ENCODE measurements at places on chromosomes 16 and 17.

DNA sequence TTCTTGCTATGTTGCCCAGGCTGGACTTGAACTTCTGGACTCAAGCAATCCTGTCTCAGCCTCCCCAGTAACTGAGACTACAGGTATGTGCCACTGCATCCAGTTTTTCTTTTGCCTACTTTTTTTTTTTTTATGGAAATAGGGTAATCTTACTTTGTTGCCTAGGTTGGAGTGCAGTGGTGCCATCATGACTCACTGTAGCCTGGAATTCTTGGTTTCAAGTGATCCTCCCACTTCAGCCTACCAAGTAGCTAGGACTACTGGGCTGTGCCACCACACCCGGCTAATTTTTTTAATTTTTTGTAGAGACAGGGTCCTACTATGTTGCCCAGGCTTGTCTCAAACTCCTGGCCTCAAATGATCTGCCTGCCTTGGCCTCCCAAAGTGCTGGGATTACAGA, 10.0 kb downstream of the LRRC36 start:
- DNase-seq = no peak

GRCh38 chr17:70107904-70108565, 33.0 kb downstream of the KCNJ16 start:
- no peak for DNase-seq

- no peak for DNase-seq
Measured at GRCh38 chr16:87736008-87736382, 29.8 kb downstream of the KLHDC4 start.

DNA sequence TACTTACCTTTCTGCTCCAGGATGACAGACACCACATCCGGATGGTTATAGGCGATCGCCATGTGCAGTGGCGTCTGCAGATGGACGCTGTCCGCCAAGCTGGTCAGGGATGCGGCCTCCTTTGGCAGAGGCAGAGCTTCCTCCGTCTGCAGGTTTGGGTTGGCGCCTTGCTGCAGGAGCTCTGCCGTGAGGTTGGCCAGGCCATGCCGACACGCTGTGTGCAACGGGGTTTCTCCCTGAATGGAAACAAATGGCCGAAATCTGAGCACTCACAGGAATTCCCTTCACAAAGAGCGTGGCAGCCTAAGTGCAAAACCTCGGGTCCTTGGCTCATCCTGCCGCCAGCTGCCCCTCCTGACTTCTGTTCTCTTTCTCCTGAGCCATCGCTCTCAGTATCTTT, 41.8 kb downstream of the CYB5D2 start:
- DNase-seq = no peak

DNA sequence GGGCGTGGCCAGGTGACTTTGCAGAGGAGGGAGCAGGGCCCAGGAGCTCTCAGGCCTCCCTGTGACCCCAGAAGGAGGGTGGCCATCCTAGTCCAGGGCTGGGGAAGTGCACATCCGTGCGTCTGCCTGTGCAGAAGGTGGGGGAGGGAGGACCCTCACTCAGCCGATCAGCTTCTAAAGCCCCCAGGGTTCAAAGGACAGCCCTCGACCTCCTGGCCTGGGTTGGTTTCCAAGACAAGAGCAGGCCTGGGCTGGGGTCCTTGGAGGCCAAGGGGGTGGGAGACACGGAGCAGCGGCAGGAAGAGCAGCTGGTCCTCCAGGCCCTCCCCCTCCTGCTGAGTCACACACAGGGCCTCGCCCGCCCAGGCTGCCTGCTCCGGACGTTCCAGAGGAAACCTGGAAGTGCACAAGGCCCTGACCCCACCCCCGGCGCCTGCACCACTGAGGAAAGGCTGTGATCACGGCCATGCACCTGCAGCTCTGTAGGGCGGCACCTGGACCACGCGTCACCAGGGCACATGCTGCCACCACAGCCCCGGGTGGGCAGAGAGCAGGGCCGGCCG, 67.1 kb upstream of the ZNF469 start:
- no peak for DNase-seq

- no peak for DNase-seq
Measured at GRCh38 chr16:88078111-88078775, 127.0 kb downstream of the BANP start.

DNA sequence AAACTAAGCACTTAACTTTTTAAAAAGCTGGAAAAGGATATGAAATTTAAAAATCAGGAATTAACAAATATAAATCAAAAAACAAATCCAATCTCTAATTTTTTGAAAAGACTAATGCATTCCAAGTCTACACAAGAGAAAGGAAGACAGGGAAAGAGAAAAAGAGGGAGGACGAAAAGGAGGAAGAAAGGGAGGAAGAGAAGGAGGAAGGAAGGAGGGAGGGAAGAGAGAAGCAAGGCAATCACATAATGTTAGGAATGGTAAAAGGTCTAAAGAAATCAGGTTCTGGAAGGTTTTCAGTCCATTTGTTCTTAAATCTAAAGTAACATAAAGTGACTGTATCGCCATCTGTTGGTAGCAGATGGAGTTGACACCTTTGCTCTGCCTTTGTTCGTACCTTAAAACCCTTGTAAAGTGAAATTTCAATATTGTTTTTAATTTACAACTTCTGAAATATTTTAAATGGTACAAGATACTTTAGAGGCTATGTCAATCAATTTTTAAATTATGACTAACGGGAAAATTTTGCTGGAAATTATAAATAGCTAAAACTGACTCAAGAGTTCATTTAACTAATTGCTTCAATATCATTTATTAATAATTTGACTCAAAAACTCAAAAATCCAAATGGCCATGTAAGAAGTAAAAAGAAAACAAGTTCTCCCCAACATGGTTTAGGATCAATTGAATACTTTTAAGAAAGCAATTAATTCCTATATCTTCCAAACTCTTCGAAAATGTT, 20.4 kb upstream of the CDYL2 start:
- no peak for DNase-seq

- DNase-seq = no peak
Measured at GRCh38 chr17:77414811-77415400, 274.1 kb downstream of the SEC14L1 start.

- DNase-seq = no peak
Measured at GRCh38 chr17:32523827-32524552, 37.2 kb downstream of the CDK5R1 start.

GRCh38 chr17:50194934-50195865, 6.2 kb downstream of the COL1A1 start:
- DNase-seq = no peak

GRCh38 chr17:70702683-70703255, 533.4 kb downstream of the KCNJ2 start:
- no peak for DNase-seq

DNA sequence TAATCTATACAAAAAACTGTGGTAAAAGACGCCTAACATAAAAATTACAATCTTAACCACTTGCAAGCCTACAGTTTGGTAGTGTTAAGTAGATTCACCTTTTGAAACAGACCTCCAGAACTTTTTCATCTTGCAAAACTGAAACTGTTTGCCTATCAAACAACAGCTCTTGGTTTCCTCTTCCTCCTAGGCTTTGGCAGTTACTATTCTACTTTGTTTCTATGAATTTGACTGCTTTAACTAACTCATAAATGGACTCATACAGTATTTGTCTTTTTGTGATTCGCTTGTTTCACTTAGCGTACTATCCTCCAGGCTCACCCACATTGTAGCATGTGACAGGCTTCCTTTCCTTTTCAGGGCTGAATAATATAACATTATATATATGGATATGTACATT, 97.0 kb downstream of the PRKCA start:
- DNase-seq = no peak

DNA sequence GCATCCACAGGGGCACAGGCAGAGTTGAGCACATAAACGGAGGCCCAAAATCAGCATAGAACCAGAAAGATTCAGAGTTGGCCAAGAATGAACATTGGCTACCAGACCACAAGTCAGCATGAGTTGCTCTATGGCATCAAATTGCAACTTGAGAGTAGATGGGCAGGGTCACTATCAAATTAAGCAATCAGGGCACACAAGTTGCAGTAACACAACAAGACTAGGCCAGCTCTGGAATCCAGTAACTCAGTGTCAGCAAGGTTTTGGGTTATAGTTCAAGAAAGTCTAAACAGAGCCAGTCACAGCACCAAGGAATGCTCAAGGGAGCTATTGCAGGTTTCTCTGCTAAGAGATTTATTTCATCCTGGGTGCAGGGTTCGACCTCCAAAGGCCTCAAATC, 12.9 kb downstream of the G6PC1 start:
- DNase-seq = no peak

DNA sequence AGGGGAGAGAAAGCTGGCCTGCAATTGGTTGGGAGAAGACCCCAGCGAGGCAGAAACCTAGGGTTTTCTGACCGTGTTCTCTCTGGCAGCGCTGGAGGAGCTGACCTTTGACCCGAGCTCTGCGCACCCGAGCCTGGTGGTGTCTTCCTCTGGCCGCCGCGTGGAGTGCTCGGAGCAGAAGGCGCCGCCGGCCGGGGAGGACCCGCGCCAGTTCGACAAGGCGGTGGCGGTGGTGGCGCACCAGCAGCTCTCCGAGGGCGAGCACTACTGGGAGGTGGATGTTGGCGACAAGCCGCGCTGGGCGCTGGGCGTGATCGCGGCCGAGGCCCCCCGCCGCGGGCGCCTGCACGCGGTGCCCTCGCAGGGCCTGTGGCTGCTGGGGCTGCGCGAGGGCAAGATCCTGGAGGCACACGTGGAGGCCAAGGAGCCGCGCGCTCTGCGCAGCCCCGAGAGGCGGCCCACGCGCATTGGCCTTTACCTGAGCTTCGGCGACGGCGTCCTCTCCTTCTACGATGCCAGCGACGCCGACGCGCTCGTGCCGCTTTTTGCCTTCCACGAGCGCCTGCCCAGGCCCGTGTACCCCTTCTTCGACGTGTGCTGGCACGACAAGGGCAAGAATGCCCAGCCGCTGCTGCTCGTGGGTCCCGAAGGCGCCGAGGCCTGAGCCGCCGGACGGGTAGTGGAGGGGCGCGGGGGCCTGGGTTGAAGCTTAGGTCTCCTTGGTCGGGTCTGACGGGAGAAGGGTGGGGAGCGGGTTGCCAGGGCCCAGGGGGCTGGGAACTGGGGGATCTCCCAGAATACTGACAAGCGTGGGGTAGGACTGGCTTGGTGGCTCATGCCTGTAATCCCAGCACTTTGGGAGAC, 7.4 kb upstream of the PYDC1 start:
- no peak for DNase-seq

DNA sequence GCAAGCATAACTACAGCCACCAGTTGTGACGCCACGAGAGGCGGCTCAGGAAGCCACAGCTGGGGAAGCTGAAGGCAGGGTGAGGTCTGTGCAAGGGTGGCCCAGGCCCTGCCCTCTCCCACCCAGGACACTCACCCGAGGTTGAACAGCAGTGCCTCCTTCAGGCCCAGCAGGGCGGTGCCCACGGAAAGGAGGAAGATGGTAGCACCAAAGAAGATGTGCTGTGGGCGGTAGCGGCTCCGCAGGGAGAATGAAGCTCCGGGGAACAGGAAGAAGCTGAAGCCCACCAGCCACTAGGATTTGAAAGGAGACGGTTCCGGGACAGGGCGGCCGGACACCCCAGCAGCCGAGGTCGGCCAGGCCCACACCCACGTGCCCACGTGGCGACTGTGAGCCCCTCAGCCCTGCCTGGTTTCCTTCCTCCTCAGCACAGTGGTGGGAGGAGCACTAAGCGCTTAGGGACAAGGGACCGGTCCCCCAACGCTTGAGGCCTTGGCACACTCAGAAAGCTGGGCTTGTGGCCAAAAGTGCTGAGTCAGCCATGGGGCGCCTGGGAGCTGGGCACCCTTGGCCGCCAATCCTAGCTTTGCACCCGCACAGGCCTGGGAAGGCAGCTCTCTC, 11.0 kb downstream of the CYB561 start:
- DNase-seq = no peak

GRCh38 chr17:10612957-10613744, 44.0 kb downstream of the MYH3 start:
- no peak for DNase-seq

DNA sequence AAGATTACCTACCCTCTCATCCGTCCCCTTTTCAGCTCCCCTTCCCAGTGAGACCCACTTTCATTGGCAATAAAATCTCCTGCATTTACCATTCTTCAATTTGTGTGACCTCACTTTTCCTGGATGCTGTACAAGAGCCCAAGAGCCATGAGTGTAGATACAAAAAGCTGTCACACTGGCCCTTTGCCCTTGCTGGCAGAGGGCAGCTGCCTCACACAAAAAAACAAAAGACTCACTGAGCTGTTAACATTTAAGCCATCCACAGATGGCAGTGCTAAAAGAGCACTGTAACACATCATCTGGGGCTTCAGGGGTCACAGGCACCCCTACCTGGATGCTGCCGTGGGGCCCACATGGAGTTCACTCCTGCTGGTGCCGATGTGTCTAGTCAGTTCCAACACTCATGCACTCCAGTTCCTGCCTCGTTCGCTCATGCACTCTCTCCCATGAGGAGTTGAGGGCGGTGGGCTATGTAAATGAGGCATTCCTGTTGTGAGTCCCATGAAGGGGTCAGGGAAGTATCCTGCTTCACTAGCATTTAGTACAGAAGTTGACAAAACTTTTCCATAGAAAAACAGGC, 123.1 kb downstream of the CA10 start:
- no peak for DNase-seq

DNA sequence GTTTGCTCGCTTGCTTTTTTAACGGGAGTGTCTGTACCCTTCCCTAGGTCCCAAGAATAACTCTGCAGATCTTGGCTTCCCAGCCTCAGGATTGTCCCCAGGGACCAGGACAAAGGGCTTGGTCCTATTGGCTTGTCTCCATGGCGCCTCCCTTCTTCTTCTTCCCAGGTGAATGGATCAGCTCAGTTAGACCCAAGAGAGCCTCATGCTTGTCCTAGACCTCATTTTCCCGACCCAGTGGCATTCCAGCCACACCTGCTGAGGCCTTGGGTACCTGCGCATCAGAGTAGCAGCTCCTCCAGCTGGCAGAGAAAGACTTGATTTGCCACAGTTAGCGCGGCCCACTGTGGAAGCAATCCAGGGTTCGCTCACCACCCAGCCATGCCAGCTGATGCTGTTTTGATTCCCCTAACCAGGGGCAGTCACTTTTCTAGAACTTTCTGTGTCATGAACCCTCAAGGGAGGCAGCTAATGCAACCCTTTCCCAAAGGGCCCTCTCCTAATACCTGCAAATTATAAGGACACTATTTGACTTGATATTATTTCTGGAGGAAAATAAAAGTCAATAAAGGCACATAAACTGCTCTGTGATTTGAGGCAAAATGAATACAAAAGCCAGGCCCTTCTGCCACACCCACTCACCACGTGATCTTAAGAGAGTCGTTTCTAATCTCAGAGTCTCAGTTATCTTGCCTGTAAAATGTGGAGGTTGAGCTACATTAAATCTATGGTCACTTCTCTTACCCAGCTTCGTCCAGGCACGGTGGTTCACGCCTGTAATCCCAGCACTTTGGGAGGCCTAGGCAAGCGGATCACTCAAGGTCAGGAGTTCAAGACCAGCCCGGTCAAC, 13.9 kb downstream of the GPR142 start:
- no peak for DNase-seq

Measured in stimulated activated CD8-positive, alpha-beta memory T cell treated with anti-CD3 and anti-CD28 coated beads, Interleukin-7, amount 100 ng/mL, for 1 hour (primary cell).